AG08396 (cell line): ENCODE measurements at places on chromosomes 13 and 19.

GRCh38 chr13:64154514-64154913 lies 2738.9 kb upstream of the PCDH20 start:
- no peak for DNase-seq

DNA sequence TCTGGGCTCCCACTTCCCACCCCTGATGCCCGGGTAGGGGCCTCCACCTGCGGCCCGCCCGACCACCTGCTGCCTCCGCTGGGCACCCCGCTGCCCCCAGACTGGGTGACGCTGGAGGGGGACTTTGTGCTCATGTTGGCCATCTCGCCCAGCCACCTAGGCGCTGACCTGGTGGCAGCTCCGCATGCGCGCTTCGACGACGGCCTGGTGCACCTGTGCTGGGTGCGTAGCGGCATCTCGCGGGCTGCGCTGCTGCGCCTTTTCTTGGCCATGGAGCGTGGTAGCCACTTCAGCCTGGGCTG lies 7.9 kb downstream of the DBP start:
- no peak for DNase-seq

- no peak for DNase-seq
Measured at GRCh38 chr13:29193083-29193482, 372.9 kb downstream of the MTUS2 start.

DNA sequence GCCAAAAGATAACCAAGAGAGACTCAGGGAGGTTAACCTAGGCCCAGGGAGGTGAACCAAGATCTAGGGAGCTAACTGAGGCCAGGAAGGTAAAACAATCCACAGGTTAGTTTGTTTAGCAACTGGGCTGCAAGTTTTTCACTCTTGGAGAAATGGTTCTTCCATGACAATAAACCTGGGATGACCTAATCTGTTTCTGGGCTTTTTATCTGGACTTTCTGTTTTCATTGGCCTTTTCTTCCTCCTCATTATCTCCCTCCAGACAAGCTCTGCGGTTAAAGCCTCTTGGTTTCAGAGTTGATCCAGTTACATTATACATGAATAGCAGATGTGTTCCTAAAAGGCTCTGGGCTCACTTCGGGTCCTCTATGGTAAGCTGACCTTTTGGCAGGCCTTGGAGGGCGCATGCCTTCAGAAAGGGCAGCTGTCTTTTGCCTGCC lies 44.2 kb downstream of the PCDH8 start:
- DNase-seq = no peak

DNA sequence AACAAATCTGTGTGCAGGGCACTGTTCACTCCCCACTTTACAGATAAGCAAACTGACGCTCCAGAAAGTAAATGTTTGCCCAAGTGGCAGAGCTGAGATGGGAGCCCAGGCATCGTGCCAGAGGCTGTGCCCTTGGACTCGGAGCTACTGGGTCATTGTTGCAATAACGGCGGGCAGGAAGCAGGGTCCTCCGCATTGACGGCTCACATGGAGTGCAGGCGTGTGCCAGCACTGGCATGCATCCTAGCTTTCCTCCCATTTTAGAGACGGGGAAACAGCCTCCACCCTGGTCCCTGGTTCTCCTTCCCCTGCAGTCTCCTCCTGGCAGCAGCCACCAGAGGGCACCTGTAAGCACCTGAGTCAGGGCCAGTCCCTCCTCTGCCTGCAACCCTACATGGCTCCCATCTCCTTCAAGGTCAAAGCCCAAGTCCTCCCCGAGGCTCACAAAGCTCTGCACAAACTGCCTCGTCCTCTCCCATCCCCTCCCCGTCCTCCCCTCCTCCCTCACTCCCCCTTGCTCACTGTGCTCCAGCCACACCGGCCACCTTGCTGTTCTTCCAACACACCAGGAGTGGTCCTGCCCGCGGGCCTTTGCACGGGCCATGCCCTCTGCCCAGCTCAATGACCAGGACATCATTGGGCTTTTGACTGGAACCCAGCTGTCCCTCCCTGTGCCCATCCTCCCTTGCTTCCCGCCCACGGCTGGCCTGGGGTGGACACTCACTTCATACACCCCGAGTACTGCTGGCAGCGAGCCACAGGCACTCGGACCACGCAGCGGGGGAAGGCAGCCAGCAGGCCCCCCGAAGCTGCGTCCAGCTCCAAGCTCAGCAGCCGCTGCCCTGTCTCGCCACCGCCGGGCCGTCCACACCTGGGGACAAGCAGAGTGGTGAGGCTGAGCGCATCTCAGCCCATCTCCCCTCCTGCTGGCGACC lies 7.7 kb upstream of the LRG1 start:
- no peak for DNase-seq

DNA sequence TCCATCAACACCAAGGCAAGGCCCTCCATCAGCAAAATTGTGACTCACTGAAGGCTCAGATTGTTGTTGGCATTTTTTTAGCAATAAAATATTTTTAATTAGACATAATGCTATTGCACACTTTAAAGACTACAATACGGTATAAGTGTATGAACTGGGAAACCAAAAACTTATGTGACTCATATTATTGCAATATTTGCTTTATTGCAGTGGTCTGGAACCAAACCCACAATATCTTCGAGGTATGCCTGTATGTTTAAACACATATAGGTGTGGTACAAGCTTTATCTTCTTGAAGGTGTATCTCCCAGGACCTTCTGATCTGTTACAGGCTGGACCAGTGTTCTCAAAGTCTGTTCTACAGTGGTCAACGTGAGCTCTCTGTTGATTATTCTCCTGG lies 142.3 kb upstream of the FNDC3A start:
- no peak for DNase-seq
